BE2C (cell line): ENCODE measurements at places on chromosomes 2 and 18.

DNA sequence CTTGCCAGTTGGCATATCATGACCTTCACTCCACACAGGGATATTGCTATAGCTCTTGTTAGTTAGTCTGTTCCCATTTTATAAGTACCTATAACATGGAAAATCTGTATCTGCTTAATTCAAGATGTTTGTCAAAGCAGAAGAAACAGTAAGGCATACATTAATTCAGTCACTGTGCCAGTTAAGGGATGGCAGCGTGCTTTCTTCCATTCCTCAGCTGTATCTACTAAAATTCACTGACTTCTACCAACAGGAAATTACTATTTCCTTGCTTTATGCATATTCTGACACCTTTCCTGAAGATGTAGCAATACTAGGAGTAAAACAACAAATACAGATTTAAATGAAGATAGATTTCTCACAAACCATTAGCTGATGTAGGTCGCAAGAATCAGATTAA is 59.9 kb downstream of the RNF152 start:
- DNase-seq: no peak

GRCh38 chr18:3248658-3249359 is 1.2 kb downstream of the MYL12A start:
- no peak for DNase-seq

- DNase-seq: no peak
Observed at GRCh38 chr2:27959496-27959895, 69.0 kb downstream of the BABAM2 start.

- DNase-seq: no peak
Observed at GRCh38 chr2:119429225-119429981, 2.3 kb upstream of the TMEM37 start.

DNA sequence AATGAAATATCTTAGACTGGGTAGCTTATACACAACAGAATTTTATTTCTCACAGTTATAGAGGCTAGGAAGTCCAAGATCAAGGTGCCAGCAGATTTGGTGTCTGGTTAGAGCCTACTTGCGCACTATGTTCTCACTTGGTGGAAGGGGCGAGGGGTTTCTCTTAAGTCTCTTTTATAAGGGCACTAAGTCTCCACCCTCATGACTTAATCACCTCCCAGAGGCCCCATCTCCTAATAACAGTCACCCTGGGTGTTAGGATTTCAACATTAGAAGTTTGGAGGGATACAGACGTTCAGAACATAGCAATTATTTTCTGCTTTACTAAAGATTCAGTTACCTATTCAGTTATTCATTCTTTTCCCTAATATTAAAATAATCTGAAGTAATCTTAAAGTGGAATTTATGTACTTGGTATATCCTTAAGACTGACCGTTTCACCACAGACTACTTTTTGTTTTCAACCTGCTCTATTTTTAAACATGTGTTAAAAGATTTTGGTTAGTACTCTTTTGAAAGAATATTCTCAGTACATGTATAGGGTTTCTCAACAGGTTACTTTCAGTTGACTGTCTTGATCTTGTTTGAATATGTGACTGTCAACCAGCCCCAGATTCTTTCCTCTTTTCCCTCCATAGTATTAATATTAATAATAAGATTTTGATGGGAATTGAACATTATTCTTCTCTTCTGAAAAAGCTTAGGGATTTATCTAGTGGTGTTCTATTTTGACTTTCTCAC is 130.0 kb downstream of the TAF4B start:
- no peak for DNase-seq
